ENCODE measurements at places on chromosomes 16 and 17. TPM values are rescaled to one million over a fixed set of nuclear protein-coding genes. Genes with fewer than 3 reads are reported as not detected.

DNA sequence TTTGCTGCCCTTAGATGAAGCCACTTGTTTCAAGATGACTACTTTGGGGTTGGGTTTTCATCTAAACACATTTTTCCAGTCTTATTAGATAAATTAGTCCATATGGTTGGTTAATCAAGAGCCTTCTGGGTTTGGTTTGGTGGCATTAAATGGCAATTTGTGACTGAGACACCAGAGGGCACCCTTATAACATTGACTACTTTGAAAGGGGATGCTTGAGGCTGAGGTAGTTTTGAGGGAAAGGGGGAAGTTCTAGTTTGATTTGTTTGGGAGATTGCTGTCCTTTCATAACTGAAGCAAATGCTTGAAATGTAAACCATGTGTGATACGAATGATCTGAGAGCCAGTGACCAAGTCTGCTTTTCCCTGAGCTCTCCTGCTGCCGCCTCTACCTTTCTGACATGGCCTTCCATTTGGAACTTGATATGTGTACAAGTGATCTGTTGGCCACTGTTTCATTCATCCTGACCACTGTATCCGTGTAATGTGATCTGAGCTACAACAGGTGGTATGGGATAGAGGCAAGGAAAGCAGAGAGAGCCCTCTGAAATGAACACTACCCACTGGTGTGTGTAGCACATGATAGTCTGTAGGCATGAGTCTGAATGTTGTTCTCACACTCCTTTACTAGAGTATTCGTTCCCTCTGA, 5.8 kb upstream of the RARA start:
- DNase-seq: peak; percentile 36

The OGFOD3 gene
- 43.6 TPM for total RNA-seq

DNA sequence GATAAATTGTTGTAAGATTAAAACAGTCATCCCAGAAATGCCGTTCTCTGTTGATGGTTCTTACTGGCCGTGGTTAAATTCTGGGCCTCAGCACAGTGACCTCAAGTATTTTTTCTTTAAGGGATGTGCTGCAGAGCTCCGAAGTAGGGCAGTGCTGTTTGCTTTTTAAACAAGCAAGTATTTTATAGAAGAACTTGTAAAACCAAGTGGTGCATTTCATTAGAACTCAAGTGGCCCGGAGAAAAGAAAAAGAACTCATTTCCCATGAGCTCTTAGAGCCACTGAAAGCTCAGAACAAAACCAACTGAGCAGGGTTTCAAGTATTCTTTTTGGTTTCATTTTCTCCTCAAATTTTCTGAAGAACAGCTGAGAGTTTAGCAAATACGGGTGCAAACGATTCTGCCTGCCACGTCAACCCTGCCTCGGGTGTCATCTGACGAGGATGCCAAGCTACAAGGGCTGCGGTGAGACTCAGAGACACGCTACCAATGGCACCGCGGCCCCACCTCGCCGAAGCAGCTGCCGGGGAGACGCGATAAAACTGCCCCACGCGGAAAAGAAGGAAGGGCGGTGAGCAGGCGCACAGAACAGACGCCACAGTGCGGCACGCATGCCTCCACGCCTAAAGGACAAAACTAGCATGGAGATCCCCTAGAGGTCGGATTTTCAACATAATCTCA, 6.3 kb downstream of the LMF1 start:
- DNase-seq: no peak

- peak; percentile 36 for DNase-seq
These were observed 653 bp downstream of the FANCA start for GRCh38 chr16:89815639-89816348.

The CES5A gene
- total RNA-seq: 0.07 TPM

The ACBD4 gene
- total RNA-seq: 4.7 TPM

DNA sequence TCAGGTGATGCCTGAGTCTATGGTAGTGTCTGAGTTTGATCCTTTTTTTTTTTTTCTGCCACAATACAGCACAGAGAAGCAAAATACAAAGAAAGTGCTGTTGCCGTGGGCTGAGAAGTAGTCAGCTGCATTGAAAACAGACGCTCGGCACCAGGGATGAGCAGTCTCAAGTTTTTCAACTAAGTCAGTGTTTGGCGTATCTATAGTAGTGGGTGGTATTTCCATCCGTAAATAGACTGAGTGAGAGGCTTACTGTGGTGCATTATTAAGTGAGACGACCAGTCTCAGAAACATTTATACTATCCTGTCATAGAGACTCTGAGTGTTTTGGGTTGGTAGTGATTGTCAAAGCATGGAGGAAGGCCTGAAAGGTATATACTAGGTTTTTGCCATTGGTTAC, 221.3 kb downstream of the SNX29 start:
- DNase-seq: no peak

DNA sequence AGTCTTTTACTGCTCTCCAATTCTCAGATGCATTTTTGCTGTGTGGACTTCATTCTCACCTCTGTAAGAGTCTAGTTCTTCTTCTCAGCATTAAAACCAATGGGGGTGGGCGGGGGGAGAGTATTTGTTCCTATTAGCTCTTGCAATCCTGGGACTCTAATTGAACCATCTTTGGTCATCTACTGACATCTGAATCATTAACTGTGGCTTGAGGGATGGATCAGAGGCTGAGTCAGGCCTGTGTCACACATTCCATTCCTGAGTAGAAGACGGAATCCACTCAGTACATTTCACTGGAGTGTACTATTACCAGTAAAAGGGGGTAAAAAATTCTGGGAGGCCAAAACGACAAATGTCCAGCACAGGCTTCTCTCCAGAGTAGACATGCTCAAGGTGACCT, 12.8 kb upstream of the ZNF23 start:
- no peak for DNase-seq

The NXPH3 gene
- 0.13 TPM for total RNA-seq

DNA sequence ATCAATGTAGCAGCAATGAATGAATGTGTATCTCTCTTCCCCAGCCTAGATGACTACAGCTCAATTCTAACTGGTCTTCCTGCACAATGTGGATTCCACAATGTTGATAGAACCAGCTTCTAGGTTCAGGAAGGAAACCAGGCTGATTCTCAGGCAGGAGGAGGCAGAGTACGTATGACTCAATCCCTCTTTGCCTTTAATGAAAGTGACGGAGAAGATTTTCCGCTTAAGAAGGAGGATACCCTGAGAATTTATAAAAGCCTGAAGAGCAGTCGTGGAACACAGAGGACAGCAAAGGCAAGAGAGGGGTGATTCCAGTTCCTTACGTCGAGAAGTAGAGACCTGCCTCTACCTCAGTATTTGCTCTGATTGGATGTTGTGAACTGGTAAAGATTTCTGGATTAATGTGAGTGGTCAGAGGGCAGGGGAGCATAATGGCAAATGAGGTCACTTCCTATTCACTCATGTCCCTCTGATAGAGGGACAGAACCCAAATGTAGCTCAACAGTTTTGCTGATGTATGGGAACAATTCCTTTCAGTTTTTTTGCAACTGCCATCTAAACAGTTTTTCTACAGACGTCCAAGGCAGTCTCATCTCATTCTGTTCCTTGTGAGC, 15.0 kb upstream of the SLC16A11 start:
- no peak for DNase-seq

The IKZF3 gene
- 1.1 TPM for total RNA-seq

DNA sequence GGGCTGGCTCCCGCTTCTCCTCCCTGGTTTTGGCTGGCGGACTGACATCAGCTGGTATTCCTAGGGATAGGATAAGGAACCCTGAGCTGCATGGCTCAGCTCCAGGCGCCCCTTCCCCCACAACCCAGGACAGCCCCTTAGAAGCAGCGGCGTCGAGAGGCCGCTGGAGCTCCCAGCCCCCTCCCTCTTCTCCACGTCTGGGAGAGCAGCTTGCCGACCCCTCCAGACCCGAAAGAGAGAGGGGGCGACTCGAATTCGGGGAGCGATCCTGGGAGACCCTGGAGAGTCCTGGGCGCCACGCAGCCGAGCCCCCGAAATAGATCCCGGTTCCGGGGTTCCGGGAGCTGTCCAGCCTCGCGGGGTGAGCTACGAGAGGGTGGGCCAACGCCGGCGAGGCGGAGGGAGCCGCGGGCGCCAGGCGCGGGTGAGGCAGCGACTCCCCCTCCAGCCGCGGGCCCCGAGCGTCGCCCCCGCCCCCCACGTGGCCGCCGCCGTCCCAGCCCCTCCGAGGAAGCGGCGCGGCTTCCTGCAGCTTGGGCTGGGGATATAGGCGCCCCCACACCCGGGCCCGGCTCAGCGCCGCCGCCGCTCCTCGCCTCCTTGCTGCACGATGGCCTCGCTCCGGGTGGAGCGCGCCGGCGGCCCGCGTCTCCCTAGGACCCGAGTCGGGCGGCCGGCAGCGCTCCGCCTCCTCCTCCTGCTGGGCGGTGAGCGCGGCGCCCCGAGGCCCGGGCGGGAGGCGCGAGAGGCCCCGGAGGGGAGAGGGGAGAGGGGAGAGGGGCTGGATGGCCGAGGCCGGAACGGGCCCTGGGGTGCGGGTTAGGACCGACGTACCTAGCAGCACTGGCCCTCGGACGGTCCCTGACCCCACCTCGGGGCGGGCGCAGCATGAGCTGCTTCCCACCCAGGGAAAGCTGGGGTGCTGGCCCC, at the start of gene RAMP2:
RAMP2 (plus strand) TSS at position 576 of the 930 bp plus-strand sequence; CDS start at position 611, 35 bp downstream.
- DNase-seq: no peak

The FAM83G gene
- 10.3 TPM for total RNA-seq
